Stimulated activated CD8-positive, alpha-beta memory T cell treated with anti-CD3 and anti-CD28 coated beads, Interleukin-4, amount 100 ng/mL, for 48 hours (primary cell): ENCODE measurements at places on chromosomes 6 and 20.

GRCh38 chr6:217048-217659 is 75.1 kb upstream of the DUSP22 start:
- peak; percentile 70 for DNase-seq

- no peak for DNase-seq
These were observed 365.8 kb upstream of the MARCKS start for GRCh38 chr6:113491376-113491775.

- DNase-seq = no peak
These were observed 85.7 kb downstream of the CDH22 start for GRCh38 chr20:46222521-46223007.

DNA sequence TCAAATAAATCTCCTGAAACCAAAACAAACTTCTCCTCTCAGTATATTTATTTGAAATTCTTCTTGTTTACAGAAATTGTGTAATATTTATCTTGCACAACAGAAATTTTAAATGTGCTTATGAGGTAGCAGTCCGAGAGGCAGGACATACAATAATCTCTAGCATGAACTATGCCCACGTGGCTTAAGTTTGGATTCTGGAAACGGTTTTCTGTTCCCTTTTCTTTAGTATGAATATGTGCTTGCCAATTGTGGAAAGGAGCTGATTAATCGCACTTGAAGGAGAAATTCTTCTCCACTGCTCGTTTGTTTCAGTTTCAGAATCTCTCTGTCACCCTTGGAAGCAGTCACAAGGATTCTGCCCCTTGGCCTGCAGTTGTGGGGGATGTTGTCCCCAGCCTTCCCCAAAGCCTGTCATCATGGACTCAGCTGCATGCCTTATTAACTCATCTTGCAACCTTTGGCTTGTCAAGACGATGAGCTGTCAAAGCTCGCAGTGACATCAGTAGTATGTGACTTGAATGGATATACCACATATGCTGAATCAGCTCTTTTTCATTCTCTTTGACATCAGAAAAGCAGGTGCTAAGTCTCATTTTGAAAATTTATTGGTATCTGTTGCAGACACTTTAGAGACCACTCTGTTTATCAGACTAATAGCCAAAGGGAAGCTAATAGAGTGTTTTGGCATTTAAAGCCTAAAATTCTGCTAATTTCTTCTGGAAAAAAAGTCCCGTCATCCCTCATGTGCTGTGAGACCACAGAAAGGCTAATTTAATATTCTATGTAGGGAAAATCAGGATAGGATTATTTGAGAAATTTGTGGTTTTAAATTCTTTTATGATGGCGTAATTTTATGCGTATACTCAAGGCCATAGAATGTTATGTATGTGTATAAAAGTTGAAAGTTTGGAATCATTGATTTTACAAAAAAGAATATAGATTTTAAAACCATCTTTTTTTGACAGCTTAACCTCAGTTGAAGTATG is 186.8 kb downstream of the ARID1B start:
- DNase-seq = peak; percentile 58

- DNase-seq = no peak
These were observed 88.7 kb upstream of the NAA20 start for GRCh38 chr20:19928328-19929011.

DNA sequence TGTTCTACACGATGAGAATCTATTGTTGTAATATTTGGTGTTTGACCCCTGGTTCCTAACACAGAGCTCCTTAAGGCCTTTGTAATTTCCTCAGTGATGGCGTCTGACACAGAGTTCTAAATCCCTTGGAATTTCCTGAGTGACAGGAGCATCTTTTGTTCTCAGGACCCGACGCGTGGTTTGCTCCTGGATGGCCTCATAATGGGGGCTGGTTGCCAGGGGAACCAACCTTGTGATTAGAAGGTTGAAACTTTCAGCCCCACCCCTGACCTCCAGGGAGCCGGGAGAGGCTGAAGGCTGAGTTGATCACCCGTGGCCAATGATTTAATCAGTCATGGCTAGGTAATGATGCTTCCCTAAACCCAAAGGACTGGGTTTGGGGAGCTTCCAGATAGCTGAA is 20.5 kb upstream of the ZNF133 start:
- no peak for DNase-seq

DNA sequence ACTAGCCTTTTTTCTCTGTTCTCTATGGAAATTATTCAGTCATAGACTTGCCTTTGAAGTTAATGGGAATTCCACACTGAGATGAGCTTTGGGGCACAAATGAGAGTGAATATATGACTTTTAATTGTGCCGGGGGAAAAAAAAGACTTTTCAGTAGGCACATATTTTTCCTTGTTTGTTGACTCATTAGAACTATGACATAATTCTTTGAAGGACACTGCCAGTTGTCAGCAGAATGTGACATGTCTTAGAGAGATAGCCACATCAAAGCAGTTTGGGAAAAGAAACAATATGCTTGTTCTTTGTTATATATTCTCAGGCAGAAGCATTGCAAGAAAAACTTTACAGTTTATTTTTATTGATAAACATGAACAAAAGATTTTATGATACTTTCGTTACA is 138.3 kb downstream of the COL9A1 start:
- DNase-seq = no peak

DNA sequence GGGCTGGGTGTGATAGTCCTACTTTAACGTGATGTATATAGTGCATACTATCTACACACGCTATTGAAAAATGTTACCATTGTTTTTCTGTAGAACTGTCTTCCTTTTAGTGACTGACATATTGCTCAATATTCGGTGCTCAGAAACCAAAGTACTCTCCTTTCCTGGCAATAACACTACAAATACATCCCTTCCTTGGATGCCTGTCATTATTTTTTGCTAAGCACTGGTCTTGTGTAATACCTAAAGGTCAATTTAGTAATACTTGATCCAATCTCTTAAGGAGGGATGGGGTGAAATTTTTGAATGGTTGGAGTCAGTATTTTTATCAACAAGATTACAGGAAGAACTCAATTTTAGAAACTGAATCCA is 23.9 kb downstream of the CNR1 start:
- DNase-seq = no peak

DNA sequence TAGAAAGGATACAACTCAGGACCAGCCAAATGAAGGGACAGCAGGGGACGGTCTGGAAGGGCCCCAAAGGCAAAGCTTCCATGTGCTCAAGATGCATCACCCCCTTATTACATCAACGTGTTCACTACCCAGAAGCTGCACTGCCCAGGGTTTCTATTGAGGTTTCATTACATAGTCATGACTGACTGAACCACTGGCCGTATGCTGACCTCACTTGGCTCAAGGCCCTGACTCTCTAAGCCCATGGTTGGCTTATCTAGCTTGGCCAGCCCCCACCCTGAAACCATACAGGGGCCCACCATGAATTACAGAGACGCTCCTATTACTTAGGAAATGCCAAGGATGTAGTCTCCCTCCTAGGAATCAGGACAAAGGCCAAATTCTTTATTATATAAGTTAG is 179.4 kb downstream of the FOXC1 start:
- no peak for DNase-seq

GRCh38 chr20:37361336-37361735 is 15.4 kb downstream of the SRC start:
- DNase-seq = no peak

- DNase-seq = no peak
These were observed 38.2 kb downstream of the MDN1 start for GRCh38 chr6:89781070-89782034.

GRCh38 chr6:165617528-165617927 is 45.5 kb downstream of the PDE10A start:
- DNase-seq = no peak

DNA sequence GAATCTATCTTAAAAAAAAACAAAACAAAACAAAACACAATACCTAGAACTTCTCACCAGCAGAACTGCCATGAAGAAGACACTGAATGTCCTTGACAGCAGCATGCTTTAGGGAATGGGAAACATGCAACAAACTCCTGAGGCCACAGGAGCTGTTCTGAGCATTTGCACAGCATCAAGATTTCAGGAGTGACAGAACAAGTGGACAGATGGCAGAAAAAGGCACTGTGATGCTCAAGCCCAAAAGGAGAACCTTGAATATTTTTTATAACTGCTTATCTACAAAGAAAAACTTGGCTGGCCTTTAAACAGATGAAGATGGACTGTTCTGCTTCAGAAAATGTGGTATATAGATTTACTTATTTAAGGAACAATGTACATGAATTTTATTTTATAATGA is 158.9 kb downstream of the RALGAPA2 start:
- DNase-seq = no peak

- no peak for DNase-seq
These were observed 36.6 kb downstream of the BCL2L1 start for GRCh38 chr20:31685853-31686643.

GRCh38 chr20:58202044-58202443 is 26.4 kb downstream of the ANKRD60 start:
- DNase-seq = no peak

- DNase-seq = no peak
These were observed 38.0 kb upstream of the FAM83D start for GRCh38 chr20:38888059-38888831.

DNA sequence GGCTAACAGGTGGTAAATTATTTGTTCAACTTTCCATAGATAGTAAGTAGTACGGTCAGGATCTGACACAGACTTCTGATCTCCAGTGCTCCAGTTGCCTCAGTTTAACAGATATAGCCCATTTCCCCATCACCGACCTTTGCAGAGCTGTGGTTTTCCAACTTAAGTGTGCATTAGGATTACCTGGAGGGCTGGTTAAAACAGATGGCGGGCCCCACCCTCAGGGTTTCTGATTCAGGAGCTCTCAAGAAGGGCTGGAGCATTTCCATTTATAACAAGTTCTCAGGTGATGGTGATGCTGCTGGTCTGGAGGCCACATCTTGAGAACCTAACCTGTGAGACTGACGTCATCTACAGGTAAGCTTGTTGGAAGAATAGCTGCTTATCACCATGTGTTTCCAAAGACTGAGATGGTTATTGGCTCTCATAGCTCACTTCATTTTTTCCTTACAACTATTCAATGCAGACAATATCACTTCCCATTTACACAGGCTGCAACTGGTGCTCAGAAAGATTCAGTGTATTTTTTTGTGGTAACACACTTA is 360.1 kb upstream of the CHD6 start:
- DNase-seq = no peak

- DNase-seq = no peak
These were observed 22.9 kb downstream of the LYRM4 start for GRCh38 chr6:5237805-5238204.

DNA sequence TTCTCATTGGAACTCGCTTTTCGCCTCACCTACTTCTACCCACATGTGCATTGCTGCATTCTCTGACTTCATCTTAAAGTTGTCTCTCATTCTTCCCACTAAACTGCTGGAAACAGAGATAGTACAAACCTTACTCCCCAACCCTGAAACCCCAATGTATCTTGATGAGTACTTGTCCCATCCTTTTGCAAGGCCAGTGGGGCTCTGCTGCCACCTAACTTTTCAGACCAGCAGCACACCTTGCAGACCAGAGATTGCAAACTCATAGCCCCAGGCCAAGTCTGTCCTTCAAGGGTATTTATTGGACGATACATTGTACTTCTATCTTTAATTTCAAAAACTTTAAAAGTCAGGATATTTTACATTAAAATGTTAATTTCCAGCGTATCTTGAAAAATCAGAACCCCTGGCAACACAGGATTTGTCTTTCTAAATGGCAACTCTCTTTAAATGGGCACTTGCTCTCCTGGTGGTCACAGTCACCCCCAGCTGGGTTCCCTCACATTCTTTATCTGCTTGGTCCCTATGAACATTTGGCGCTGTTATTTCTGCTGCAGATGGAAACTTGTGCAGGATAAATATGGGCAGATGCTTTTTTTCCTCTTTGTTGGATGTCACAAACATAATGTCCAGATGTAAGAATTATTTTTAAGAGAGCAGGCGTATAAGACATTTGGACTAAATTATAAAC is 83.9 kb downstream of the SOD2 start:
- DNase-seq = peak; percentile 30

DNA sequence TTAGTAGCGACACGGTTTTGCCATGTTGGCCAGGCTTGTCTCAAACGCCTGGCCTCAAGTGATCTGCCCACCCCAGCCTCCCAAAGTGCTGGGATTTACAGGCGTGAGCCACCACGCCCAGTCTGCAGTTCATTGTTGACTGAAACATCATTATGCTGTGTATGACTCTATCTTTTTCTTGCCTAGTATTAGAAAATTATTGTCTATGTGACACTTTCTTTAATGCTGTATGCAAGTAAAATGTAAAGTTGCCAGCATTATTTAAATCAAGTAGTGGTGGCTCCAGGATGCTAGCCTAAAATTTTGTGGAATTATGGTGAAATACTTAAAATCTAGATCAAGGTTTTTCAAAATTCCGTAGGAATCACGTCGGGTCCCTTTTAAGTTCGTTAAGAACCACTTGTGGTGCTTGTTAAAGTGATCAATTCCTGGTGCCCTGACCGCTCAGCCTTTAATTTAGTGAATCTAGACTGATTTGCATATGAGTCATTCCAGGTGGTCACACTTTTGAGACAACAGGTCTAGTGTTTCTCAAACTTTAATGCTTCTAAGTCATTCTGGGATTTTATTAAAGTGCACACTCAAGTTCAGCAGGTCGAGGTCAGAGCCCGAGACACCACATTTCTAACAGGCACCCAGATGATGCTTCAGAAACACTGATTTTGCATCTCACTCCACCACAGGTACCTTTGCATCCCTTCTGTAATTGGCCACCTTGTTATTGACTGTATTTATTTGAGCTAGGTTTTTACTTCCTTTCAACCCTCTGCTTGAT is 132.6 kb upstream of the MTHFD1L start:
- DNase-seq = no peak

- DNase-seq = no peak
These were observed 2.6 kb upstream of the VGLL2 start for GRCh38 chr6:117262799-117263198.

DNA sequence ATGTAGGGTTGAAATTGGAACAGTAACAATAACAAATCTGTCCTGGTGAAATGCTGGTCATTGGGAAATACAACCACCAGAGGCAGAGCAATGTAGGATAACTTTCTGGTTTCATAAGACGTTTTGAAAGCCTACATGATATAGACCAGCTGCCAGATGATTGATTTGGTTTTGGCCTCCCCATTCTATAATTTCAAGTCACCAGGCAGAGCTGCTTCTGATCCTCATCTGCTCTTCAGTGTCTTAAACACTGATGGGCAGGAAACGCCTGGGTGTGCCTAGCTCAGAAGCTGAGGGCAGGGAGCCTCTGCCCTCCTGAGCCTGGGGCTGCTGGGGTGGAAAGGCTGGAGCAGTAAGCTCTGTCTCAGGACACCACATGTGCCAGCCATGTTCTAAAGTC is 24.5 kb downstream of the DHX35 start:
- DNase-seq = no peak

DNA sequence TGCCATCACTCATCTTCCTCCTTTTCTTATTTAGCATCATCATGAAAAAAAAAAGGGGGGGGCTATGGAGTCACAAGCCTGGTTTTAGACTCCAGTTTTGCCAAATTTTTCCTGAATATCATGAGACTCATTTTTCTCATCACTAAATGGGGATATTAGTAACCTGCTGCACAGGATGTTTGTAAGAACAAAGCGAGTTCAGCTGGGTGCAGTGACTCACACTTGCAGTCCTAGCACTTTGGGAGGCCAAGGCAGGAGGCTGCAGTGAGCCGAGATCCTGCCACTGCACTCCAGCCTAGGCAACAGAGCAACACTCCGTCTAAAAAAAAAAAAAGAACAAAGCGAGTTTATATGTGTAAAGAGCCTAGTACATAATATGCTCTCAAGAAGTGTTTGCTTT is 82.8 kb downstream of the TFAP2A start:
- DNase-seq = no peak

- DNase-seq = no peak
These were observed 76.5 kb downstream of the ZNF217 start for GRCh38 chr20:53517146-53517545.
